ENCODE measurements at places on chromosomes 13 and 19.

GRCh38 chr13:51999510-51999911 lies 11.7 kb downstream of the ATP7B start:
- no peak for DNase-seq

GRCh38 chr13:77698201-77699058 lies 943 bp downstream of the SLAIN1 start:
- DNase-seq = peak; percentile 61

- DNase-seq = no peak
These were observed 3.0 kb upstream of the SLC6A16 start for GRCh38 chr19:49327878-49328544.

GRCh38 chr13:69912630-69913029 lies 195.0 kb upstream of the ATXN8OS start:
- DNase-seq = no peak
